ENCODE measurements at places on chromosomes 16 and 17. TPM values are rescaled to one million over a fixed set of nuclear protein-coding genes. Genes with fewer than 3 reads are reported as not detected.
A peak's percentile ranks its signal among the peaks of the same experiment; 100 is the strongest.

- no peak for DNase-seq
These were observed 15.2 kb downstream of the CARHSP1 start for GRCh38 chr16:8853611-8854010.

GRCh38 chr17:27414271-27414670, 42.0 kb upstream of the KSR1 start:
- DNase-seq: peak; percentile 10

KCNG4 gene
- total RNA-seq: not detected

SOX8 gene
- total RNA-seq: 0.98 TPM

DNA sequence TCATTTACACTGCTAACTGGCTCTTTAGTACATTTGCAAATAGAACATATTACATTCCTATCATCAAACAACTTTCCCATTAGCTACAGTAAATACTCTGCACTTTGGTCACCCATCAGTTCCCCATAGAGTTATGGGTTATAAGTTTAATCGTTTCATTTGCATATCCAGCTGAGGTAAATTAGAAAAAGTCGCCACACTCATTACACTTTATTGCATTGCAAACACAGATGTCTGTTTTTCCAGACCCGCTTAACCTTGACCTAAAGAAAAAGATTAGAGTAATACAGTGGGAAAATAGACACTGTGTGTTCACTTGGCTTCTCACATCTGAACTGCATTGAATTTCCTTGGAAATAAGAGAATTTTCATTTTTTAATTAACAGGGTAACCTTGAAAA, 213.1 kb upstream of the PSMD7 start:
- DNase-seq: no peak
